Esophagus muscularis mucosa (tissue), 4 donors: ENCODE measurements at places on chromosomes 6 and 20. TPM values are rescaled to one million over a fixed set of nuclear protein-coding genes. Genes with fewer than 3 reads are reported as not detected.

Gene ZC2HC1B
- not detected for total RNA-seq

Gene OR2J3
- total RNA-seq, result not detected

Gene RARS2
- total RNA-seq, result 14.1 TPM

Gene PCSK2
- 12.5 TPM for total RNA-seq

Gene FHL5
- total RNA-seq, result 10.8 TPM

Gene GTSF1L
- total RNA-seq, result not detected

Gene PHACTR1
- 3.6 TPM for total RNA-seq

Gene BAG2
- 29.0 TPM for total RNA-seq

Gene SYCP2
- 0.52 TPM for total RNA-seq

Gene ME1
- 20.5 TPM for total RNA-seq
